ENCODE measurements at places on chromosomes 6 and 20. TPM values are rescaled to one million over a fixed set of nuclear protein-coding genes. Genes with fewer than 3 reads are reported as not detected.

The PCIF1 gene
- total RNA-seq = 11.2 TPM

The KIAA1586 gene
- 4.9 TPM for total RNA-seq

The TCF15 gene
- total RNA-seq = not detected

The NELFCD gene
- total RNA-seq = 34.8 TPM

The DNAAF9 gene
- total RNA-seq = 2.9 TPM

The RIN2 gene
- 13.8 TPM for total RNA-seq

The TINAG gene
- not detected for total RNA-seq

The GRM4 gene
- not detected for total RNA-seq

The CENPW gene
- total RNA-seq = 1.6 TPM

The MED20 gene
- total RNA-seq = 9.4 TPM

The HLA-F gene
- total RNA-seq = 30.6 TPM
